ENCODE measurements at places on chromosomes 4 and X.

GRCh38 chrX:94662689-94663088 is 988.7 kb downstream of the FAM133A start:
- DNase-seq = no peak

DNA sequence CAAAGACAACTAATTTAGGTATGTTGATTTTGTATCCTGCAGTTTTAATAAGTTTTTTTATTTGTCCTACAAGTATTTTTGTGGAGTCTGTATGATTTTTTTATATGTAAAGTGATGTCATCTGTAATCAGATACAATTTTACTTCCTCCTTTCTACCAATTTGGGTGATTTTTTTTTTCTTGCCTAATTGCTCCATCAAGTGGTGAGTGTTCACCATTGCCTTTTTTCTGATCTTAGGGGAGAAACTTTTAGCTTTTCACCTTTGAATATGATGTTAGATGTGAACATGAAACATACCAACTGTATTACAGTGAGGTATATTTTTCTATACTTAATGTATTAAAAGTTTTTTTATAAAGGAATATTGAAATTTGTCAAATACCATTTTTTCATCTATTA is 362.3 kb downstream of the PABPC4L start:
- DNase-seq = no peak

- no peak for DNase-seq
Observed at GRCh38 chr4:42923431-42923830, 30.9 kb downstream of the GRXCR1 start.

DNA sequence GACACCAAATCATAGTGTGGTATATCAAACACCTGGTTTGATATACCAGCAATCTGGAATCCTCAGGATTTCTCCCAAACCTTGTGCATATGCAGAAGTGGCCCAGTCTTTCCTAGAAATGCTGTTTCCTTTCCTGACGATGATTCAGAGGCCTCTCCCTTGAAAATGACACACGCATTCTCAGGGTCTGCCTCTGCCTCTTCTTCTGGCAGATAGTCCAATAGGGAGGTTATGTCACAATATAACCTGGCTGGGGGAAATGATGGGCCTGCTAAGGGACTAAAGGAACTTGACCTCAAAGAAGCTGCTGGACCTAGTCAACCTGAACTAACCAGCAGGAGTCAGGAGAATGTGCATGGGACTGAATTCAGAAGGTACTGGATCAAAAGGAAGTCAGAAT is 435.2 kb downstream of the IDS start:
- no peak for DNase-seq

DNA sequence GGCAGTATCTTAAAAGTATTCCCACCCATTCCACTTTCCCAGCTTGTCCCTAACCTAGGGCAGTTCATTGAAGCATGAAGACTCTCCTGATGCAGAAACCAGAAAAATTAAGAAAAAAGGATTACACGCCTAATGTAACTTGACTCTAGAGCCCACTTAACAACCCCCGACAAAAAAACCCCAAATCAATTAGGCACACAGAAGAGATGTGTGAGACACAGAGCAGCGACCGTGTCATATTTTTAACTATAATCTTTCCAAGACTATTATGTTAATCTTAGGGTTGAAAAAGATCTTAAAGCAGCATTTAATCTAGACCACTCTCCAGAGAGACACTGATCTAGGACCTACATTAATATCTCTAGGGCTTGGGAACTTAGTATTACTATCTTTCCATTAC is 1.3 kb downstream of the YTHDC1 start:
- no peak for DNase-seq

GRCh38 chrX:50114113-50114512 is 86.7 kb downstream of the AKAP4 start:
- no peak for DNase-seq

DNA sequence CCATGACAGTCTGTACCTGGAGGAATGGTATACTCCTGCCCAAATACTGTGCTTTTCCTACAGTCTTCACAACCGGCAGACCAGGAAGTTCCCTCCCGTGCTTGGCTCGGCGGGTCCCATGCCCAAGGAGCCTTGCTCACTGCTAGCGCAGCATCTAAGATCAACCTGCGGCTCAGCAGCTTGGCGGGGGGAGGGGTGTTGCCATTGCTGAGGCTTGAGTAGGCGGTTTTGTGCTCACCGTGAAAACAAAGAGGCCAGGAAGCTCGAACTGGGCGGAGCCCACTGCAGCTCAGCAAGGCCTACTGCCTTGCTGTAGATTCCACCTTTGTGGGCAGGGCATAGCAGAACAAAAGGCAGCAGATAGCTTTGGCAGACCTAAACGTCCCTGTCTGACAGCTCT is 152.7 kb downstream of the TEX11 start:
- peak; percentile 56 for DNase-seq

DNA sequence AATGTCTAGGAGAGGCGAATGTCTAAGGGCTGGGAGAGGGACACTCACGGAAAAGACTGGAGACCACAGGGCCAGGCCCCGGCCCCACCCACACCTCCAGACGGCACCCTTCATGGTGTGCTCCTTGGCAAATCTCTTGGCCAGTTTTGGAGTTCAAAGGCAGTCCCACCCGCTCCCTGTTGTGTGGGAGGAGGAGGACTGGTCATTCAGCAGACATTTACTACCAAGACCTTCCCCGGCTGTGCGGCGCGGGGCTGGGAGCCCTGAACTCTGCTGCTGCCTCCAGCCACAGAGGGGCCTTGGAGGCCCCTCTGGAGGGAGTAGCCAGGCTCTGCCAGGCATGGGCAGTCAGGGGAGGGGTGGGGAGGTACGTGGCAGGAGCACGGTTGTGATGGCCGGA is 8.7 kb upstream of the TBC1D14 start:
- DNase-seq = no peak

GRCh38 chr4:113009461-113009860 is 40.0 kb upstream of the ANK2 start:
- no peak for DNase-seq

DNA sequence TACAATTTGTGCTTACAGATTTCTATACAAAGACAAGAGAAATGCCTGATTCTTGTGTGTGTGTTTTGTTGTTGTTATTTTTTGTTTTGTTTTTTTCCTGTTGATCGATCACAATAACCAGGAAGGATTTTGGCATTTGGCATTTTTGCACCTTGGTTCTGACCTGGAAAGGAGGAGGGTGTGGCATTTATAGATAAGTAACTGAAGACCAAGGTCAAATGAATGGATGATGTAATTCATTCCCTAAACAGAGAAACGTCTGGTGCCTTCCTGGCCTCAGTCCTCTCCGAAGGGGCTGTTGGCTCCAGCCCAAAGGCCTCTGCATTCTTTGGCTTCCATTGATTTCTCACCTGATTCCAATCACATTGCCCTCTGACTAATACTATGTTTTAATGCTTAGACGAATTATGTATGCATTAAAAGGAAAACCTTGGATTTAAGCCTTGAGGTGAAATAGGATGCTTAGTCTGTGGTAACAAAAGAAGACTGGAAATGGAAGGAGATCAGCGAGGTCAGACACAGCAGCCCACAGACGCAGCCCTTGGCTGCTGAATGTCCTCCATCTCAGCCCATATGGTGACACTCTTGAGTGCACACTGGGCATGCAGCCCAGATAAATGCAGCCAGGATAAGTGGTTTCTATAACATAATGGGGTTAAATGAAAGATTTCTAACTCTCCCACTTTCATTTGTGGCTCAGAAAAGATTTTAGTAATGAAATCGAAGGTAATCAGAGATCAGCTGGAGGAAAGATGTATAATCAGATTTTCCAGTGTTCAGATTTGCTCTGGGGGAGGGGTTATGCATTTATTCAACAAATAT is 60.5 kb upstream of the TRIM2 start:
- no peak for DNase-seq

DNA sequence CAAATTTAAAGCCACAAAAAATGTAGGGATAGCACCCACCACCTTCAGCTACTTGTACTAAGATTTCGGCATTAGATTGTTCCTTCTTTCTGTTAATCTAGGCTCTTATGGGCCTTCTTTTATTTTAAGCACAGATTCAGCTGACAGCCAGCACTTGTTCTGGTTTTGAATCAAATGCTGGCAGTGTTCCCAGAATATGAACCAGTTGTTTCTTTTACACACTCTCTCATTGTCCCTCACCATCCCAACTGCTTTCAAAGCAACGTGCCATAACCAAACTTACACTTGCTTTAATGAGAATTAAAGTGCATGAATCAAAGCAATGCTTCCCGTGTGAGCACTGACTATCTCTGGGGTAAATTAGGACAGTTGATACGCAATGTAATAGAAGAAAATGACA is 744.5 kb upstream of the FAM241A start:
- no peak for DNase-seq

DNA sequence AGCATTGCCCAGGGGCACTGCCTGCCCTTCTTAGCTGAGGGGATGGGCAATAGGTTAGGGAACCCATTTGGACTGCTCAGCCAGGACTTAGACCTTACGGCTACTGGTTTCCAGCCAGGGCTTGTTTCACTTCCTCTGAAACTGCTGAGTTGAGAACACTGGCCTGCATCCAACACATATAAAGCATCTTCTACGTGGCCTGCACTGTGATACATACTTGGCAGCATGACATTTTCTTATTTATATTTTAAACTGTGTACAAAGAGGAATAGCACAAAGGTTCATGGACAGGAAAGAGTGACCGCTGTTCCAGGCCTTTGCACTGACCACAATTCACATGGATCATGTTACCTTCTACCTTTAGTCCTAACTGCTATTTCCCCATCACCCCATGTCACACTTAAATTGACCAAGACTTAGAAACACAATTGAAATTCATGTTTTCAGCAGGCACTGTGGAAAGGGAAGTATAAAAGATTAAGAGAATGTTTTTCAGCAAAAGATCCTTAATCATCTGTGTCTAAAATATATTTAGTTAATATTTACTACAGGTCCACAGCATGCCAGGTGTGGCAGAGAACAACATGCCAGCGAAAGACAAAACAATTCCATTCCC is 43.7 kb downstream of the NLGN4X start:
- no peak for DNase-seq

GRCh38 chr4:119675391-119675790 is 46.8 kb upstream of the PDE5A start:
- no peak for DNase-seq

DNA sequence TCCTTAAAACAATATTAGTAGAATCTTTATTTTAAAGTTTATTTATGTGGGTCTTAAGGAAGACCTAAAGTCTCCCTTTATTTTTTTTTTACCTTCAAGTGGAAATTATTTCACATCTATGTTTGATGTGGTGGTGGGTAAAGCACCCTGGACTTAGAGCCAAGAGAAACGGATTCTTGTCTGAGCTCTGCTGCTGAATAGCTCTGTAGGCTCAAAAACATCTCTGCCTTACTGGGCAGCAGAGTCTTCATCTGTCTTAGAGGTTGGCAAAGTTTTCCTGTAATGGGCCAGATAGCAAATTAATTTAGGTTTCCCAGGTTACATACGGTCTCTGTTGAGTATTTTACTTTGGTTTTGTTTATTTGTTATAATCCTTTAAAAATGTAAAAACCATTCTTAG is 136.5 kb downstream of the CEP135 start:
- DNase-seq = no peak

- DNase-seq = no peak
Observed at GRCh38 chr4:102684610-102685052, 76.1 kb downstream of the MANBA start.

GRCh38 chrX:143298663-143299241 is 218.5 kb downstream of the SPANXN3 start:
- DNase-seq = no peak

DNA sequence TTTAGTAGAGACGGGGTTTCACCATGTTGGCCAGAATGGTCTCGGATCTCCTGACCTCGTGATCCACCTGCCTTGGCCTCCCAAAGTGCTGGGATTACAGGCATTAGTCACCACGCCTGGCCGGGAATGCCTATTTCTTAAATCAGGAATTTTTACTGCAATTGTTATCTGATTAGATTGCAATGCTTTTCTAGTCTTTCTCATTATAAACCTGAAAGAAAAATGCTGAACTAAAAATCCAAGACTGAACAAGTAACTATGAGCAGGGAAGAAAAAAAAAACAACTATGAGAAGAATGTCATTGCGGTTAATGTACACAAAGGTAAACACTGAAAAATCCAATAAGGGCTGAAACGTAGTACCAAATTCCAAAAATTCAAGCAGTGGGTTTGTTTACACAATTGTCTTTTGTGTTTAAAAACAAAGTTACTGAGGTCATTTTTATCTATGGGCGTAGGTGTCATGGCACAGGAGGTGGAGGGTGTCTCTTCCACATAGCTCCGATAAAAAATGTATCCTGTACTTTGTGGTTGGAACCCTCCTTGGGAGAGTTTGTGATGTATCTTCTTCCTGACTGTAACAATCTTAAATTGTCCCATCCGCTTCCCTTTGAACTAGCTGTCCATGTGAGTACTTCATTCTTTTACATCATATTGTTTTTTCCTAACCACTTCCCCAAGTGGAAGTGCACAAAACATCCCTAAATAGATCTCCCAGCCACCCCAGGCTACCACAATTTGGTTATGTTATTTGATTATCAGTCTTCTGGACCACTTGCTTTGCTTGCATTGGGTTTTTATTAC is 11.1 kb upstream of the TMEM156 start:
- no peak for DNase-seq

DNA sequence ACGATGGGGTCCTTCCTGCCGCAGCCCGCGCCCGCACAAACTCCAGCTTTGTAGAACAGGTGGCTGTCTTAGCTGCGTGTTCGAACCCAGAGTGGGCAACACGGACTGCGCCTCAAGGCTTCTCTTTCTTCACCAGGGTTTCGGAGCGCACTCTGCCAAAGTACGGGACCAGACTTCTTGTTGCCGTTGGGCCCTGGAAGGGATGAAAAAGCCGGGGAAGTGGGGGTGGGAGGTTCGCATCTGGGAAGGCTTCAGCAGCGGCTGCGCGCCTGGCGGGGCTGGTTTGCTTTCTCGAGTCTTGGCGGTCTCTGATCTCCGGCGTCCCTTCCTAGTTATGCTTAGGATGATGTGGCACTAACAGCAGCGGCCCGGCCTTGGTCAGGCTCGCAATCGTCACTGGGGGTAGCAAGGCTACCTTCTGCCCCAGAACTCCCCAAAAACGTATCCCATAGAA is 673 bp downstream of the PARM1 start:
- DNase-seq = no peak

DNA sequence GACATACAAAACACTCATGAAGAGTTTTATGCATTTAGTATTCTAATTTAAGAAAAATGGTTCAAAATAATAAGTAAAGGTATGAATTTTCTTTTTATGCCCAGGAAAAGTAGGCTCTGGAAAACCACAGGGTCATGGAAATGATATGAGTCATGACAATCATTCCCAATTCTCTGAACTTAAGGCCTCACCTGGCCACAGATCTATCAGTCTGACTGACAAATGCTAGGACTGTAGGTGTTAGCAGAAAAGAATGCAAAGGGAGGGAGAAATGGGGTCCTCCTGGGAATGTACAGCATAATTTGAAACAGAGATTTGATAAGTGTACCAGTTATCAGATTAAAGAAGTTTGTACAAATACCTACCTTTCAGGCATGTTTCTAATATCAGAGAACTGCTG is 270.5 kb upstream of the ARSJ start:
- no peak for DNase-seq

GRCh38 chr4:11904846-11905739 is 476.4 kb upstream of the HS3ST1 start:
- DNase-seq = no peak

GRCh38 chrX:131301155-131301554 is 12.0 kb upstream of the IGSF1 start:
- DNase-seq = no peak
